ENCODE measurements at places on chromosomes 6 and 20.

- no peak for DNase-seq
Observed at GRCh38 chr20:51463998-51464397, 78.5 kb downstream of the NFATC2 start.

DNA sequence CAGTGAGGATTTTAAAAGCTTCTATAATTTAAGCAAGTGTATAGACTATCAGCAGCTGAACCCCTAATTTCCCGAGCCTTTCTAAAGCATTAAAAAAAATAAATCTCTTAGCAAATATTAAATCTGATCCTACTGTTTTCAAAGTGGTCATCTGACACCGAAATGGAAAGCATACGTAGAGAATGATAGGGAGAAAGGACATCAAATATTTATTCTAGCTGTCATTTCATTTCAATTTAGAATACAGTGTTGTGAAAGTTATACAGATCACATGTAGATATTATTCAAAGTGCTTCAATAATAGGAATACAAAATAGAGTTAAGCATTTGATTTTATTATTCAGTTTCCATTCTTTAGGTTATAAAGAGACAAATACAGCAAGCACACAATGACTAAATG, 61.9 kb upstream of the PKIB start:
- no peak for DNase-seq

DNA sequence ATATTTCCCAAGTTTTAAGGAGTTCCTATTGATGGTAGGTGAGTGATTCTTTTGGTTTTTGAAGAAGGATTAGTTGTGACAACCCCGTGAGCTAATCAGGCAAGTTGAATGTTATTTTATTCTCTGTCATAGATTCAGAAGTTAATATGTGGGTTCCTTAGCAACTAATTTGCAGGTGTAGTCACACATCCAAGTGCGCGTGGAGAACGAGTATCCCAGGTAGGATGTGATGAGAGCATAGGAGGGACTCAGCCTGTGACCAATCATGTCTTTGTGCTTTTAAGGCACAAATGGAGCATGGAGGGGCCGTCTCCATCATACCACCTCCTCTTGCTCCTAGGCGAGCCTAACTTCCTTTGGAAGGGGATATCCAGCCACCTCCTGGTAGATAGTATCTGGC, 41.1 kb downstream of the PPP1R14C start:
- DNase-seq, result no peak

GRCh38 chr6:139392794-139393193, 18.3 kb upstream of the CITED2 start:
- DNase-seq, result no peak

- no peak for DNase-seq
Observed at GRCh38 chr6:110687326-110687725, 127.9 kb downstream of the CDK19 start.

GRCh38 chr20:38856570-38856969, 51.1 kb downstream of the PPP1R16B start:
- DNase-seq, result no peak

Measured in Calu3 (cell line).